ENCODE measurements at places on chromosomes 4 and X. TPM values are rescaled to one million over a fixed set of nuclear protein-coding genes. Genes with fewer than 3 reads are reported as not detected.

The MAGEE2 gene
- total RNA-seq = 0.52 TPM

The CASP6 gene
- total RNA-seq = 30.5 TPM

- H3K27me3 ChIP-seq = no peaks in the 10 kb centered on the region
- no peak overlapping the region for H3K4me3 ChIP-seq
These were observed 38.9 kb downstream of the NUDT9 start for GRCh38 chr4:87461281-87461700.

GRCh38 chrX:152831391-152831790 is 528 bp downstream of the NSDHL start:
- peaks cover 21% of the 10 kb centered on the region for H3K4me1 ChIP-seq
- peaks cover 3% of the 10 kb centered on the region for H3K36me3 ChIP-seq
- H3K27ac ChIP-seq = peak overlapping the region; percentile 59
- peak overlapping the region; percentile 64 for H3K4me3 ChIP-seq

The ARMCX2 gene
- 11.2 TPM for total RNA-seq

The UNC5C gene
- total RNA-seq = 2.3 TPM

The TADA2B gene
- 22.8 TPM for total RNA-seq

DNA sequence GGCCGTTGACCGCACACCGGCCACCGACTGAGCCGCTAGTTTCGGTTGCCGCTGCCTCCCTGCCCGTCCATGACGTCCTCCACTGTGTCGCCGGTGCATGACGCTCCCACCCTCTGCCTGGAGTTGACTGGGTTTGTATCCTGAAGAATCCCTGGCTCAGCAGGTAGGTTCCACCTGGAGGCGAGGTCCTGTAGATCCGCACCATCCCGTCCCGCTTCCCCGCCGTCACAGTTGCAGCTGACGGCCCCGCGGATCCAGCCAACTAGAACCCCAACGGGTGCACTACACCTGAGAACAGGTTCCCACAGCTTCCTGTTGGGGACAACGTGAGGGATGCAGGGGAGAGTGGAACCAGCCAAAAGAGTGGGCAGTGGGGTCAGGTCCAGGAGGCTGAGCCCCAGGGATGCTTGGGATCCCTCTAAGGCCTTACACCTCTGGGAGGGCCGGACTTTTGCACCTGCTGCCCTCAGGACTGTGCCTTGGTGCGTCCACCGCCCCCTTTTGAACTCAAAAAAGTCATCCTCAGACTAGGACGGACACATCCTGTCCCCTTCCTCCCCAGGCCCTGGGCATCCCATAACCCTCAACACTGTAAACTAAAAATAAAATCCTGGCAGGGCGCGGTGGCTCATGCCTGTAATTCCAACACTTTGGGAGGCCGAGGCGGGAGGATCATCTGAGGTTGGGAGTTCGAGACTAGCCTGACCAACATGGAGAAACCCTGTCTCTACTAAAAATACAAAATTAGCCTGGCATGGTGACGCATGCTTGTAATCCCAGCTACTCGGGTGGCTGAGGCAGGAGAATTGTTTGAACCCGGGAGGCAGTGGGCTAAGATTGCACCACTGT is 1.1 kb upstream of the SLBP start:
- peak overlapping the region; percentile 87 for H3K4me3 ChIP-seq
- no peak for DNase-seq
- no peaks in the 10 kb centered on the region for H3K27me3 ChIP-seq
- H3K27ac ChIP-seq = peak overlapping the region; percentile 99

DNA sequence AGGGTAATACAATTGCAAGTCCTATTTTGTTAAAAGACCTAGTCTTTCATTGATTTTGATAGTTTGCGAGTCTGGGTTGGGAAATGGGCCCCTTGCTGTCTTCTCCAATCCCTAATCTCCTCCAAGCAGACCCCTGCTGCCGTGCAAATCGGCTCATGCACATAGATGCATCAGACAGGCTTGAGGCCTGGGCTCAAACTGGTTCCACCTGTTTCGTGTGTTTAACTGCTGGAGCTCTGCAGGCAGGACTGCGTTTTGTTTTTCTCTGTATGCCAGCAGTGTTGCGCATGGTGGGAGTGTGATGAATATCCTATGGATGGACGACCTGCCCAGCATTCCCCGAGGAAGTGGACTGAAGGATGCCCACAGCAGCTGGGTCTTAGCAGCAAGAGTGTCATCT is 133.9 kb downstream of the PDGFRA start:
- no peak overlapping the region for H3K27ac ChIP-seq
- H3K4me3 ChIP-seq = no peak overlapping the region
- no peaks in the 10 kb centered on the region for H3K36me3 ChIP-seq
- no peak for DNase-seq
- no peaks in the 10 kb centered on the region for H3K4me1 ChIP-seq

DNA sequence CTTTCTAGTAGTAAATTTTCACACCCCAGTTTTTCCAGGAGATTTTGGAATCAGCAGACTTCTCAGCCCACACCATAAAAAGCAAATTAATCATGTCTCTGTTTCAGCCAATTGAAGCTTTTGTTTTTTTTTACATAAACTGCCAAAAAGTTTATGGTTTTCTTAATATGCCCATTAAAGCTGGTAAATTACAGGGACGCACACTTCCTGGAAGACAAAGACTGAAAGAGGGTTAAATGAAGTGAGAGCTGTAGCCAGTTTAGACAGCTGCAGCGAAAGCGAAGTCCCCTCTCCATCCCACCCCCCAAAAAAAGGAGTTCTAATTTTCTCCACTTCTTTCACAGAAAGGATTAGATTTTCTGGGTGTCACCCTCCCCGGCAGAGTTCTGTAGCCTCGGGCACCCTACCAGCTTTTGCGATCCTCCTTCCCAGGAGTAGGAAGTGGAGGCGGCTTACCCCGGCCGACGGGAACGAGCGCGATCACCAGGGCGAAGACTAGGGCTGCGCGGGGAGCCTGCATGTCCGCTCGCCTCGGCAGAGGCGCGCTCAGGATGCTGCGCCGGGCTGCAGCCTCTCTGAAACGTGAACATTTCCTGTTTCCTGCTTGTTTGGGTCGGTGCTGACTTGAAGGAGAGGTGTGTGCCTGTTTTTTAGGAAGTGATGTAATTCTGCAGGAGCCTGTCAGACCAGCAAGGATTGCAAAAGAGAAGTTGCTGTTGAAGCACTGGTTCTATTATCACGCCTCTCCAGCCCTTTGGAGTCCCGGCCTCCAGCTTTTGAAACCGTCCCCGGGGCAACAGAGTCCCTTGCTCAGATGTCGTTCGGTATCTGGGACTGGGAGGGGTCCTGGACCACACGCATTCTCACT is at the start of gene TMEM154:
Gene TMEM154, minus strand, starts transcription at position 584 of the 868 bp plus-strand sequence. Its CDS starts 64 bp downstream, at position 520.
- no peaks in the 10 kb centered on the region for H3K27me3 ChIP-seq
- H3K4me1 ChIP-seq = peaks cover 54% of the 10 kb centered on the region
- H3K27ac ChIP-seq = peak within 1 kb of the TSS; percentile 85
- DNase-seq = peak; percentile 85
- no peaks in the 10 kb centered on the region for H3K36me3 ChIP-seq

The FREM3 gene
- not detected for total RNA-seq

The ATP1B4 gene
- total RNA-seq = not detected

The PPP1R2C gene
- not detected for total RNA-seq
